Pulmonary artery endothelial cell (primary cell): ENCODE measurements at places on chromosomes 4 and X. TPM values are rescaled to one million over a fixed set of nuclear protein-coding genes. Genes with fewer than 3 reads are reported as not detected.

Gene CLCN3
- 43.5 and 53.0 TPM in 2 replicates for total RNA-seq

Gene CENPE
- total RNA-seq = 13.1 and 63.3 TPM in 2 replicates

Gene PROM1
- 0.07 TPM in 1 of 2 replicates, not detected in the other for total RNA-seq

Gene RAB41
- total RNA-seq = not detected in 2 replicates

Gene GABRQ
- total RNA-seq = 0.04 TPM in 1 of 2 replicates, not detected in the other

Gene XAGE1A
- total RNA-seq = not detected in 2 replicates
